ENCODE measurements at places on chromosomes 11 and 22.

DNA sequence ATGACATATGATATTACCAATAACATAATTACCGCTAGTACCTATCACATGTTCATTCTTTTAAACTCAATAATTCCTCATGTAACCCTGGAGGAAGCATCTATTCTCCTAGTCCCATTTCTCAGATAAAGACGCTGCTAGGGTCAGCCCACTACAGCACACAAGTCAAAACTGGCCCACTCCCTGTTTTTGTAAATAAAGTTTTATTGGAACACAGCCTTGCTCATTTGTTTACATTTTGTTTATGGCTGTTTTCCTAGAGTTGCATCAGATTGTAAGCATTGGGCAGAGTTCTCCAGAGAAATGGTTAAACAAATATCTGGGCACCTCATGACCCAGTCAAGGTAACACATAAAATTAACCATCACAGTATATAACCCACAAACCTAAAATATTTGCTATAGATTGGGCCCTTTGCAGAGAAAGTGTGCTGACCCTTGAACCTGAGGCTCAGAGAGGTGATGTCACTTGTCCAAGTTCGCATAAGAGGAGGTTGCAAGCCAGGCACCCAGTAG is 36.8 kb downstream of the MN1 start:
- DNase-seq = no peak

DNA sequence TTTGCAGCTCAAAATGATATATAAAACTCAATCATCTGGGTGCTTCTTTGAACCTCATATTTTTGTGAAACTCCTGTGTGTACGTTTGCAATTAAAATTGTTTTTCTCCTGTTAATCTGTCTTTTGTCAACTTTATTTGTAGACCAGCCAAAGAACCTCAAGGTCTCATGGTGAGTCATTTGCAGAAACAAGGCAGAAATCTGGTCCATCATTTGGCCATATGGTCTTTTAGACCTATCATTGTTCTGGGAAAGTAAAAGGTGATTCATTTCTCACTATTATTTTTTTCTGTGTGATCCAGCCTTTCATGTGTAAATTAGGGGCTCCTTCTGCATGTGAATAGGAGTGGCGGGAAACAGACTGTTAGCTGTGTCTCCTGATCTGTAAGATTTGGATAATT is 399.1 kb upstream of the DDI1 start:
- no peak for DNase-seq

- no peak for DNase-seq
These were observed 17.2 kb downstream of the LRP4 start for GRCh38 chr11:46901156-46901555.

- DNase-seq = no peak
These were observed 11.6 kb downstream of the PISD start for GRCh38 chr22:31650391-31650790.

GRCh38 chr11:114172055-114172861 is 112.7 kb downstream of the ZBTB16 start:
- DNase-seq = no peak

DNA sequence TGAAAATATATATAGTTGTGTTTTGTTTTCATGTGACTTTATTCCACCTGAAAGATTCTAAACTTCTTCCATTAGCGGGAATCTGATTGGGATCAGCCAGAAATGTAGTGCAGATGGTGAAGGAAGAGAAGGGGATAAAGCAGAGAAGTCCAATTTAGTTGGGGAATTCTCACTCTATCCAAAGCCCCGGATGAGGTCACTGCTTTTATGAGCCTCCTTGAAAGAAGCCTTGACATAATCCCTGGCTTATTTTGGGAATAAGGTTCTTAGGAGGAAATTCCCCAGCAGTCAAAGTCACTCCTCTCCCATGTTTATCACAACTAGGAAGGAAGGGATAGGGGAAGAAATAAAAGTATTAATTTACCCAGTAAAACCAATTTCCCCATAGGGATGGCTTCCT is 41.1 kb downstream of the OSBP start:
- no peak for DNase-seq

DNA sequence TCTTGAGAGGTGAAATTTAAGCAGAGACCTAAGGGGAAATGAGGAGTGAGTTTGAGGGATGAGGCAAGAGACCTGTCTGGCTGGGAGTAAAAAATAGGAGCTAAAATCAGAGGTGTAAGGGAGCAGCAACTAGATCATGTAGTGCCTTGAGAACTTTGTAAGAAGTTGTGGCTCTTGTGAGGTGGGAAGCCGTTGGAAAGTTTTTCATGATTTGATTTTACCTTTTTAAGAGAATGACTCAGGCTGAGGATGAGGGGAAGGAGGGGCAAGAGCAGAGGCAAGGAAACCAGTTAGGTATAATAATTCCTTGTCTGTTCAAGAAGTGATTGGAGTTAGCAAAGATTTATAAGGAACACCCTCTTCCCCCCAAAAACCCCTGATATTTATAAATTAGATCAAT is 25.8 kb downstream of the QSER1 start:
- no peak for DNase-seq

DNA sequence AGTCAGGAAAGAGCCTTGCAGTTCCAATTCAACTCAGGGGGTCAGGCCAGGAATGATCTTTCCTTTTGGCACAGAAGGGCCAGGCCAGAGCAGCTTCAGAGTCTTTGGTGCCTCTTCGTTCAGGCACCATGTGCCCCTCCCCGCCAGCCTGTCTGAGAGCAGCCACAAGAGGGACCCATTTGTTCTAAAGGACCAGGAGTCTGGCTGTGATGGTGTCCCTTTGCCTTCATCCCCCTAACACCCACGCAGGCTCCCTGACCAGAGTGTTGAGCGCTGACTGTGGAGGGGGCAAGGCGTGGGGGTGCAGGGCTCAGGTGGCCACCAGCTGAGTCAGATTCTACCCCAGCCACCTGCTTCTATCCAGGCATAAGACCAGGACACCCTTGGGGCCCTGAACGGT is 156.4 kb downstream of the TTC17 start:
- DNase-seq = no peak

DNA sequence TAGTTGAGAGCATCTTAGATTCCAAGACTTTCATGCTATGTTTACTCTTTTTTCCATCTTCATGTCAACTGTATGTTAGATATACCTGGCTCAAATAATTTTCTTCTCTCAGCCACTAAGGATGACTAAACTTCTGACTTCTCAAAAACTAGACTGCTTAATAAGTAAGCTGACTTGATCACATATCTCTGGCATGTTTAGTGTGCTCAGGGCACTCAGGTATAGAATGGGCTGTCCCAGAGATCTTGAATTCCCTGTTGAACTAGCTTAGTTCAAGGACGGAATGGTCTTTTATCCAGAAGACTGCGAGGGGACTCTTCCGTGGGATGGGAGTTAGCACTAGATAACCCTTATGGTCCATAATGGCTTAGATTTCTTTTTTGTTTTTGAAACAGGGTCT is 13.0 kb downstream of the NEU3 start:
- DNase-seq = no peak

DNA sequence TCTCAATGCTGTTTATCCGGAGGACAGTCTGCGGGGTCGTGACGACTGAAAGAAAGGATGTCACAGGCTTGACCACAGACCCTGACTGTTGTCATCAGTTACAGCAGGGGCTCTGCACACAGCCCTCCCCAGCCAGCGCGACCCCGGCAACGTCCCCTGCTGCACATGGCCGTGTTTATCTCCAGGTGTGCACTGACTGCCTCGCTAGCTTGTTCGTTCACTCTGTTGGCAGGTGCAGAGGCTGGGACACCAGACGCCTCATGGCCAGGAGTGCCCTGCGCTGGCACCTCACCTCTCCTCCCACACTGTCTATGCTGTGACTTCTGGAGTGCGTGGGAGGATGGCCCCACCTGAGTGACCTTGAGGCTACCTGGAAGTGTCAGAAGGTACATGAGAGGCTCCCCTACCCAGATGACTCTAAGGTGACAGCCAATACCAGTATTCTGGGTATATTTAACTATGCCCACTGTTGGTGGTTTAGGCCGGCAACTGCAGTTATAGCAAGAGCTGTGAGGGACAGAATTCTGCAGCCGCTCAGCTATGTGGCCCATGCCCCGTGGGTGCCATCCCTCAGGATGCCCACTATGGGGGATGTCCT is 12.2 kb downstream of the MRPL21 start:
- no peak for DNase-seq

DNA sequence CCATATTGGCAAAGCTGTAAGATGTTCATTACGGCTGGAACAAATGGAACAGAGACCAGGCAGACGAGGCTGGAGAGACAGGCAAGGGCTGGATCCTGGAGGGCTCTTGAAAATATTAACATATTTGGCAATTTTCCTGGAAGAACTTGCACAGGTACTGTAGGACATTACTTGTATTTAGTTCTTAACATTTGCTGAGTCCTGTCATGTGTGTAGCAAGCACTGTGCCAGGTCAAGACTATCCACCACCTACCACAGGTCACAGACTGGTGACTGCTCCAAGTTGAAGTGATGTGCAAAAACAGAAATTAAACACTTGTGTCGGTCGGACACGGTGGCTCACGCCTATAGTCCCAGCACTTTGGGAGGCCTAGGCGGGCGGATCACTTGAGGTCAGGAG is 58.7 kb upstream of the TNRC6B start:
- DNase-seq = no peak

- DNase-seq = no peak
These were observed 355.3 kb upstream of the CCDC90B start for GRCh38 chr11:83641511-83641910.

DNA sequence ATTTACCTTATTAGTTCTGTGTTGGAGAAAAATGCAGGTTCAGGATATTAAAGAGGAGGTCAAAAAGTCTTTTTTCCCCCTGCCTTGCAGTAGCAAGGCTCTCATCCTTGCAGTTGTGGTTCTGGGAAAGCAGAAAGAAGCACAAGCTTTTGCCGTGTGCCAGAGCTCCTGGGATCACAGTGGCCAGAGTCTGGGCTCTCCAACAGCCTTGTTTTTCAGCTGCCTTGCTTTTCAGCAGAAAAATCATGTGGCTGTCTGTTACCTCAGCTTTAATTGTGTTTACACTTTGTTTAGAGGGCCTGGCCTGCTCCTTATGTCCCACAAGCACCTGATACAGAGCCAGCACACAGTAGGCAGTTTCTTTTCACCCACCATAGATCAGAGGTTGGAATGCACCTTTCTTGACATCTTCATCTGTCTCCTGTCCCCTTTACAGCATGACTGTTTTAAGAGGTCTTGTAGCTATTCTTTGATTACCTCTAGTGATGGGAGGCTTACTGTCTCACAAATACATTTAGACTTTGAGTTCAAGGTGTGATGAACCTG is 67.5 kb downstream of the TEAD1 start:
- no peak for DNase-seq

DNA sequence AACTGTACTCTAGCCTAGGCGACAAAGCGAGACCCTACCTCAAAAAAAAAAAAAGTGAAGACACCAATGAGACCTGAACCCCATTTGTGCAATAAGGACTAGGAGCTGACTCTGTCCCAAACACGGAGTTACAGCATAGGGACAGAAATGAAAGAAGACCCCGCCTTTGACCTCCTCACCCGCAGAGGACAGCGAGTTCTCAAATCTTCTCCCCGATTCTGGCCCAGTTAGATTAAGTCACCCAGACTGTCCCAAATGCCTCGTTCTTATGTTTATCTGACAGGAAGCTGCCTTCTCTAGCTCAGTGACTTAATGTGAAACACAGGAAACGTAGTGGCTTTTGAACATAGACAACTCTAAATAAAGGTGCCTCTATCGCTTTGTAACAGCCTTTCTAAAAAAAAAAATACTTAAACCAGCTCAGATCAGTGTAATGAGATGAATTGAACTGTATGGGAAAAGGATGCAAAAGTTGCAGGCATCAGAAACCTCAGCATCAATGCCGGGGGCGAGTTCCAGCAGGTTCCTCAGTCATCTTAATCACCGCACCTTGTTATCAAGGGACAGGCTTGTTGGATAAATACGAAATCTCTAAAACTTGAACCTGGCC is 10.6 kb downstream of the MYH9 start:
- no peak for DNase-seq

GRCh38 chr22:30667107-30667493 is 575 bp downstream of the DUSP18 start:
- no peak for DNase-seq

DNA sequence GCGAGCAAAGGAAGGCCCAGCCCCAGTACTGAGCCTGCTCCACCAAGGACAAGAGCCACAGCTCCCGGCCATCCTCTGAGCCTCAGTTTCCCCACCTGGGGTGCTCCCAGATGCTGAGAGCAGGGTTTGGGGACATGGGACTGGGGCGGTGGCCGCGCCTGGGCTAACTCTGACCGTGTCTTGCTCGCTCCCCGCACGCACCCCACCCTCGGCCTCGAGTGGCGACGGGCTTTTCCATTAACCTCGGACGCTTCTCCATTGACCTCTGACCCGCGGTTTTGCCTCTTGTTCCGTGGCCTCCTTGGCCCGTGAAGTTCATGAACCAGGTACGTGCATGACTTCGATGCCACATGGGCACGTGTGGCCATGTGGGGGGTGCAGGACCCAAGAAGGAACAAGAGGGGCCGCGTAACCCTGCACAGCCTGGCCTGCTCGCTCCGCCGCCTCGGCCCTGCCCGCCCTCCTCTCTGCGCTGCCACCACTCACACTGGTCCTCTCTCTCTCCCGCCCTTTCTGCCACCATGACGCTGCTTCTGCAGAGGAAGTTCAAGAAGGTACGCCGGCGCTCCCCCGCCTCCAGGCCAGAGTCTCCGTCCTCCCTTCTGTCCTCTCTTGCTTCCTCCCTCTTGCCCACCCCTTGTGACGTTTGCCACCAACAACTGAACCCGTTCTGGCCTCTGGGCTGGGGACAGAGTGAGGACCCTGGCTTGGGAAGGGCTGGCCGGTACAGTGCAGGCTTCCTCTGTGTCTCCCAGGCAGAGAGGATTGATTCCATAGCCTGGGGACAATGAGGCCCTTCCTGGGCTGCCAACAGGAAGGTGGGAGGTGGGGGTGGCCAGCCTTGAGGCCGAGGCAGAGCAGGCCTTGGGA is 6.9 kb downstream of the TNNT3 start:
- no peak for DNase-seq

GRCh38 chr11:4181782-4182721 is 87.5 kb downstream of the RRM1 start:
- DNase-seq = no peak

GRCh38 chr11:12810568-12810894 is 136.3 kb downstream of the TEAD1 start:
- DNase-seq = no peak

DNA sequence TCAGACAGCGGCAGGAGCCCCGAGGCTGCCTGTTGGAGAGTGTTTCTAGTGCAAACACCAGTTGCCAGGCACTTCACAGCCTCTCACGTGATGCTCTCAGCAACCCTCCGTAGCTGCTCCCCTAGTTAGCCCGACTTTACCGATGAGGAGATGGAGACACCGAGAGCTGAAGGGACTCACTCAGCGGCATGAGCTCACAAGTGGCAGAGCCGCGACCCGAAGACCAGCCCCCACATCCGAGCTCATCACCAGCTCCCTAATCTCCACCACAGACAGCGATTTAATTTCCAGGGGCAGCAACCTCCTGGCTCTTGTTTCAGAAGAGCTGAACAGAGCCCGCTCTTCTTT is 28.7 kb upstream of the RTL6 start:
- DNase-seq = no peak

DNA sequence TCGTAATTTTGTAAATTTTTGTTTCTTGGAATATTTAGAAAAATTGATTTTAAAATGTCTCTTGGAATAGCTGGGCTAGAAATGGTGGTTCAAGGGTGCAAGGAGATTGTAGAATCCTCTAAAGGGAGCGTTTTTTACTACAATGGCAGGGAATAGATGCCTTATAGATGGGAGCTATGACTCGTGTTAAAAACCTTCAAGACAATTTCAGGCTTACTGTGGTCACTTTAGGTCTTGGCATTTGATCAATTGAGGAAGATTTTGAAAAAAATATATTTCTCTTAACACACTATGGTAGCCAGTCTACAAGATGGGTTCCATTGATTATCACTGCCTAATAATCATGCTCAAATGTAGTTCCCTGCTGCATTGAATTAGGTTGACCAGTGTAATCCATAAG is 25.0 kb downstream of the METTL15 start:
- no peak for DNase-seq

Data from SIG-M5 (cell line).